ENCODE measurements at places on chromosomes 1 and 21. TPM values are rescaled to one million over a fixed set of nuclear protein-coding genes. Genes with fewer than 3 reads are reported as not detected.

DMRTA2 gene
- polyA plus RNA-seq = not detected

FCRL6 gene
- not detected for polyA plus RNA-seq

IRF6 gene
- 45.5 TPM for polyA plus RNA-seq

RAB25 gene
- not detected for polyA plus RNA-seq

WNT4 gene
- polyA plus RNA-seq = not detected

XCL2 gene
- polyA plus RNA-seq = not detected

NCMAP gene
- polyA plus RNA-seq = not detected

CHIA gene
- not detected for polyA plus RNA-seq

PADI1 gene
- not detected for polyA plus RNA-seq

KRTAP11-1 gene
- not detected for polyA plus RNA-seq

PGBD5 gene
- 8.1 TPM for polyA plus RNA-seq

SPATA45 gene
- polyA plus RNA-seq = 1.7 TPM

Measured in Purkinje cell (primary cell).